Activated CD4-positive, alpha-beta T cell treated with anti-CD3 and anti-CD28 coated beads, Interleukin-2, amount 50 U/mL, for 4 hours (primary cell): ENCODE measurements at places on chromosomes 12 and 14.

- DNase-seq = no peak
These were observed 92.2 kb downstream of the APAF1 start for GRCh38 chr12:98737322-98737712.

- no peak for DNase-seq
These were observed 486.3 kb downstream of the SOX5 start for GRCh38 chr12:23463172-23463571.

- DNase-seq = no peak
These were observed 42.9 kb downstream of the BRAP start for GRCh38 chr12:111642681-111643426.

DNA sequence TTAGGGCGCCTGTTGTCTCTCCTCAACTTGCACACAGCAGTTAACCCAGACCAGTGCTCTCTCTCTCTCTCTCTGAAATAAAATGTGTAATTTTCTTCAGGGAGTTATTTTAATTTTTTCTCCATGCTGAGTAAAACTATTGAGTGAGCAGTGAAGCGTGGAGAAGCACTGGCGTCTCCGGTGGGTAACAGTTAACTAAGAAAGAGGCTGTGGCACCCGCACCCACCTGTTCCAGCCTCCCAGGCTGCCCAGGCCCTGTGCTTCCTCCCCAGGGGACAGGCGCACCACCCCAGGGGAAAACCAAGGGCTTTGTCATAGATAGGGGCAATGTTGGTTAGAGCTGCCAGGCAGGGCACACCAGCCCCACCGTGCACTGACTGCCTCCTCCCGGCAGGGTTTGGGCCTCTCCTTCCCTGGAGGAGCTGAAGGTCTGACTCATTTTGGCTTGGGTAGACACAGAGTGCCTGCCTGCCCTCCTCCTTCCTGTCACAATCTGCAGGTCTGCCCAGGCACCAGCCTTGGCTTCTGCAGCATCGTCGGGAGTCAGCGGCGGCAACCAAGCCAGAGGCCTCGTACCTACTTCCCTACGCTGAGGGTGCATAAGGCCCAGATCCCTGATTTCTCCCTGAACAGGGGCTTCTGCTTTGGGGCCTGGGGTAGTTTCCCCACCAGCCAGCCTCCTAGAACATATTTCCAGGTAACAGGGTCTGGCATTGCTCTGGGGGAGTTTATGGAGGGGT is 3.9 kb downstream of the HOXC5 start:
- DNase-seq = no peak

DNA sequence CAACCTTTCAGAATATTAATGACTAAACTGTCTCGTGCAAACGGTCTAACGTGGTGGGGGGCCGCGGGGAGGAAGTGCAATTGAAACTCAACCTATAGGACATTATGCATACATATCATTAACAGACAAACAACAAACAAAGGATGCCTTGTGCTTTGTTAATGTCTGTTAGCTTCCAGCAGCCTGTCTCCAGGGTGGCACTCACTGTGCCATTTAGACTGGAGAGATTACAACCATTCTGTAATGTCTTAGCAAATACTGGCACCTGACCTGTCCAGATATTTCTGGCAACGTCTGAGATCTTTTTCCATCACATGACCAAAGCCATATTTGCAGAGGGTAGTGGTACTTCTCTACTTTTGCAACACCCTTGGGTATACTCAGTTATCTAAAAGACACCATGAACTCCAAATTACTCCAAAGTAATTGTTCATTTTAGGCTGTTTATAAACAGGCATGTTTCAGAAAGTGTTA is 11.6 kb downstream of the BHLHE41 start:
- no peak for DNase-seq

DNA sequence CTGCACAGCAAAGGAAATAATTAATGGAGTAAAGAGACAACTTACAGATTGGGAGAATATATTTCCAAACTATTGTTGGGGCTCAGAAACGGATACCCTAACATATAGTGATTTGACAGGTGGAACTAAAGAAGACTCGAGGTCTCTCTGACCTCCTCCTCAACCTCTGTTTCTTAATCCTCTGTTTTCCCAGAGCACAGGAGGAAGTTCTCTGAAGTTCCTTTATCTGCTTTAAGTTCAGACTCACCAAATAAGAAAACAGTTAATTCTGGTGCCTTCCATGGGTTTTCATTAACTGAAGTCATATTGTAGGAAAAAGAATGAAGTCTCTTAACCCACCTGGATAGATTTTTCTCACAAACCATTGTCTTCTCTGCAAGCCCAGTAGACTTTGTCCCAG is 29.2 kb downstream of the CLEC2D start:
- no peak for DNase-seq

DNA sequence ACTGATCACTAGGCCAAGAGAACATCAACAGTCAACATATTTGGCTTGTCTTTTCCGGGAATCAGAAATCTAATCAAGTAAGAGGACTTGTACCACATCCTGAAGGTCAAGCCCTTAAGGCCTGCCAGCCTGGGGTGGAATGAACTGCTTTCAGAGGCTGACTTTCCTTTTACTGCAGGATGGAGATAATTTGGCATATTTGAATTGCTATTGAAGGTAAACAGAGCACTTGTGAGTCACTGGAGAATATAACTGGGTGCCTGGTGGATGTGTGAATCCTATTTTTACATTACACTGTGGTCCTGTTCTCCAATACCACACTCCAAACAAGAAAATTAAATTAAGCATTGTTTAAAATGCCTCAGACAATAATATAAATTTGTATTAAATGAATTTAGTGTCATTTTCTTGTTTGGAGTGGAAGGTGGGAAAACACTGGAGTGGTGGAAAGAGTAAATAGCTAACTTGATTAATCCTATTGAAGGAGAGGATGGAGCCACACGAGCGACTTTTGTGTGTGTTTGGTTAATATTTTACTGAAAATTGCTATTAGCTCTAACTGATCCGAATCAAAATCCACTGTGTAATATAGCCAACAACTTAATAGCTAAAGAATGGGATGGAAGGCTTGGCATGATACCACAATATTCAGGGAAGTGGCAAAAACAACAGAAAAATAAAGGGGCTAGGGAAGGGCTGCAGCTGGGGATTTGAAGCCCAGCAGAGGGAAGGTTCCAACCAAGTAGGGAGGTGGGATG is 89.4 kb downstream of the OTX2 start:
- DNase-seq = no peak

DNA sequence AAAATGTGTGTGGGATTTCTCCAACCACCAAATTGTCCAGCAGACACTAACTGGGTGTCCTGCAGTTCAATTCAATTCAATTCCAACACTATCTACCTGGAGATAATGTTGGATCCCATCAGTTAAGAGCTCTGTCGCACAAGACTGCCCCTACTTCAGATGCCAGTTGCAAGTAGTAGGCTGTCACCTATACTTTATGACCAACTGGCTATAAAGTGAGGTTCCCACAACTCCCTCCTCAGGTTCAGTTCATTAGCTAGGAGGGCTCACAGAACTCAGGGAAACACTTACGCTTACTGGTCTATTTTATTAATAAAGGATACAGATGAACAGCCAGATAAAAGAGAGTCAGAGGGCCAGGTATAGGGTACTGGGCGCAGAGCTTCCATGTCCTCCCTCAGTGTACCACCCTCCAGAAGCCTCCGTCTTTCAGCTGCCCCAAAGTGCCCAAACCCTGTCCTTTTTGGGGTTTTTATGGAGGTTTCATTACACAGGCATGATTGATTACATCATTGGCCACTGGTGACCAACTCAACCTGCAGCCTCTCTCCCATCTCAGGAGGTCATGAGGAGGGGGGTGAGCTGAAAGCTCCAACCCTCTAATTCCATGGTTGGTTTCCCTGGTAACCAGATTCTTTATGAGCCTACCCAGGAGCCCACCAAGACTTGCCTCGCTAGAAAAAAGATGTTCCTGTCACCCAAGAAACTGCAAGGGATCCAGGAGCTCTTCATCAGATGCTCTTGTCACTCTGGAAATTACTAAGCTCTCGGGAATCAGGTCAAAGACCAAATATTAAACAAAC is 7.5 kb upstream of the SERPINA5 start:
- no peak for DNase-seq

DNA sequence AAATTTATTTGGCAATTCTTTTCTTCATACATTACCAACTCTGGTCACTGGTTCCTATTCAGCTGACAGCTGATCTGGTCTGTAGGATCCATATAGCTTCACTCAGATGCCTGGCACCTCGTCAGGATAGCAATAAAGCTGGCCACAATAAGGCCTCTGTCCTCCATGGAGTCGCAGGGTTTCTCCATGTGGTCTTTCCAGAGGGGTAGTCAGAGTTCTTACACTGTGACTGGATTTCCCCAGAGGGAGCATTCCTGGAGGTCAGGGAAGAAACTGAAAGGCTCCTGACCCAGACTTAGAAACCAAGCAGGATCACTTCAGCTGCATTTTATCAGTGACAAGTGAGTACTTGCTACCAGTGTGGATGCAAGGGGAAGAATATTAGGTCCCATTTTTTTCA is 34.9 kb upstream of the SIX1 start:
- no peak for DNase-seq

DNA sequence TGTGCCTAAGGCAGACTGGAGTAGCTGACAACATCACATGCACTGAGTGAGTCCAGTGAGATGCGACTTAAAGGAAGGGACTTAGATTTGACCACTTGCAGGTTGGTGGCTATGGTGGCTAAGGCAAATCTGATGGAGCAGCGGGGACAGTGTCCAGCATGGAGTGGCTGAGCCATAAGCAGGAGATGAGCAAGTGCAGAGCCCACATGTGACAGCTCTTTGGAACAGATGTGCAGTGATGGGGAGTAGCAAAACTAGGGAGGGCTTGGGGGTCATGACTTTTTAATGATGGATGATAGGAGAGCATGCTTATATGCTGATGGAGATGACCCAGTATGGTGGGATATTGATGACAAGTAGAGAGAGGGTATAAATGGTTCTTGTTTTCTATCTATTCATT is 80.2 kb downstream of the PELI2 start:
- no peak for DNase-seq

GRCh38 chr14:32710731-32711680 is 227.7 kb upstream of the NPAS3 start:
- DNase-seq = no peak

- DNase-seq = no peak
These were observed 96.8 kb downstream of the PPHLN1 start for GRCh38 chr12:42422785-42423184.

DNA sequence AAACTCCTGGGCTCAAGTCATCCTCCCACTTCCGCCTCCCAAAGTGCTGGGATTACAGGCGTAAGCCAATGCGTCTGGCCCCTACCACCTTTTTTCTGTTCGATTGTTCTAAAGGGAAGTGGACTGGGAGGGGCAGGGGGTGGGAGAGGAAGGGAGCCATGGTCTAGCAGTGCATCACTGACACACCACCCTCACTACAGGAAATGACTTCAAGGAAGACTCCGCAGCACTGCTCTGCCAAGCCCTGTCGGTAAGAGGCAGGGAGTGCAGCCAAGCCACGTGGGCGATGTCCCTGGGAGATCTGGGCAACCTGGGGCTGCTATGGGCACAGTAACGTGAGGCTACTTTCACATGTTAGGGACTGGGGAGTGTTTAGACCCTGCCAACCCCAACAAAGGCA is 18.0 kb downstream of the LRRC74A start:
- peak; percentile 49 for DNase-seq

- DNase-seq = no peak
These were observed 108.2 kb upstream of the SLC38A4 start for GRCh38 chr12:46933947-46934346.

DNA sequence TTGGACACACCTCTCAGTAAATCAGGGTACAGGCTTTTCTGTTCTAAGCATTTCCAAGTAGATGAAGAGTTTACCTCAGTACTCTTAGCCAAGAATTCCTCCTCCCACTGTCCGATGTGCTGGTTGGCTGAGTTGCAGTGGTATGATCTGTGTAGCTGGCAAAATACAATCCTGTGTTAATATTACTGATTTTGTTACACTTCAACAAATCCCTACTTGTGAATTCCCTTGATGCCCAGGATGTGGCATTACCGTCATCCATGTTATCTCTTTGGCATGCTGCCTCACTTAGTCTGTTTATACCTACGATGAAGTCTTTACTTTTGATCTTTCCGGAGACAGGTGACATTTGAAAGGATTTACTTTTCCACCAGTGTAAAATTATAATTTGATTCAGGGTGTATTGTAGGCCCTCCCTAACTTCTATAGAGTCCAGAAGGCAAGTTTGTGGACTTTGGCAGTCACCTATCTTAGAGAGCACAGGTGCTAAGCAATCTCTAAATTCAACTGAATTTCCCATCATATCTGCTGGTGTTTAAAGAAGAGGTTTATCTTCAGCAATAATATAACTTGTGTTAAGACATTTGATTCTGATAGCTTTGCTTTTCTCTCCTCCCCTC is 10.1 kb downstream of the CCDC196 start:
- no peak for DNase-seq

- DNase-seq = no peak
These were observed 157.6 kb downstream of the DUSP6 start for GRCh38 chr12:89194683-89195082.

- no peak for DNase-seq
These were observed 134.0 kb downstream of the ANO6 start for GRCh38 chr12:45349916-45350315.

DNA sequence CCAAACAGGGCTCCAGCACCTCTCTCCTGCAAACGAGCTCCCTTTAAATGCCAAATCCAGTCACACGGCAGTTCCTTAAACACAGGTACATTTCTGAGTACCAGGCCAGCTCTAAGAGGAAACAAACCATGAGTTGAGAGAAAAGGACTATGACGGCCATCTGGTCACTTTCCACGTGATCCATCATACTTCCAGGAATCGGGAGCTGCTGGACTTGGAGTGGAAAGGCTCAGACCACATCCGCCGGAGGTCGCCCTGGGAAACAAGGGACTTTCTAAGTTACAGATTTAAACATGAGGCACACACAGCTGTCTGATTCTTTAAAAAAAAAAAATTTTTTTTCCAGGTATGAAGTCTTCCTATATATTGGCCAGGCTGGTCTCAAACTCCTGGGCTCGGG is 39.2 kb downstream of the ACADS start:
- no peak for DNase-seq

DNA sequence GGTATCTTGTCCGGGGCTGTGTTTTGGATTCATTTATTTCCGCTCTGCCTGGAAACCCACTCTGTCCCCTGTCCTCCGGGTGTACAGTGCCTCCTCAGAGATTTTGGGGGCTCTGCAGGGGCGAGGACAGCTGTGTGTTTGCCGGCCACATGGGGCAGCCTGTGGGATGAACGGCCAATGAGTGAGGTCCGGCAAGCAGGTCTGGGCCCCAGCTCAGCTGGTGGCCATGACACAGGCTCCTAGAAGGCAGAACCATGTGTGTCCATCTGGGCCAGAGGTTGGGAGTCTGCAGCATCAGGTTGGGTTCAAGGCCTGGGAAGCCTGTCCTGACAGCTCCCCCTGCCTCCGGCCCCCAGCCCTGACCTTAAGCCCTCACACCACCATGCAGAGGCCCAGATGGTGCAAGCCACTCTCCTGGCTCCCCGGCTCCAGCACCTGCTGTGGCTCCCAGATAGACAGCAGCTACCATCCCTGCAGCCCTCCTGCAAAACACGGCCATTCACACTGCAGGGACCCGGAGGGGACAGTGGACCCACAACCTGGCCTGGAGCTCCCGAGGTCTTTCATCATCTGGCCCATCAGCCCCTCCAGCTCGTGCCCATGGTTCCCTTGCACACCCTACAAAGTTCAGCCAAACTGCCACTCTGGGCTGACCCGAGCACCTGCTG is 220.1 kb upstream of the C14orf180 start:
- no peak for DNase-seq

- DNase-seq = no peak
These were observed 11.2 kb upstream of the MAP1LC3B2 start for GRCh38 chr12:116547955-116548501.
